ENCODE measurements at places on chromosomes 7 and 10. TPM values are rescaled to one million over a fixed set of nuclear protein-coding genes. Genes with fewer than 3 reads are reported as not detected.

DNA sequence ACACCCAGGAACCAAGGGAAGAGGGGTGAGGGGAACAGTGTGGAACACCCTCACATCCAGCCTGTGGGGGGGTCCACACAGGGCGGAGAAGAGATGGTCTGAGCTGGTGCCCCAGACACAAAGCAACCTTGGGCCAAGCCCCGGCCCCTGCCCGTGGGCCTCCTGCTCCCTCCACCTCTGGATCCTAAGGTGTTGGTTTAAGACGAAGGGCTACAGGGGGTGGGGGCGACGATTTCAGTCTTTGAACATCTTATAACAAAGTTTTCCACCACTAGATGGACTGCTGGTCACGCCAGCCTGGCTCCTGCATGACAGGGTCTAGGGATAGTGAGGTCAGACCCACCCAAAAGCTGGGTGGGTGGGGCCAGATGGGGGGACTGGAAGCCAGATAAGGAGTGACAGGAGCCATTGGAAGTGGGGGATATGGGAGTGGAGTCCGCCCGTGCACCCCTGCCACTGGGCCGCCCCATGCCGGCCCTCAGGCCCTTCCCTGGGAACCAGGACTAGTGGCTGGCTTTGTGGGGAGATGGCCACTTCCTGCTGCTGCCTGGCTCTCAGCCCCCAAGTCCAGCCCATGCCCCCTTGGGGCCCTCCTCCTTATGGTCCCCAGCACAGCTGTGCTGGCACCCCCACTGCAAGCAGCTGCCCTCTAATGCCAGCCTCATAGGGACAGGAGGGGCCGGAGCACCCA lies 98.4 kb downstream of the RGS10 start:
- no peak for DNase-seq

DNA sequence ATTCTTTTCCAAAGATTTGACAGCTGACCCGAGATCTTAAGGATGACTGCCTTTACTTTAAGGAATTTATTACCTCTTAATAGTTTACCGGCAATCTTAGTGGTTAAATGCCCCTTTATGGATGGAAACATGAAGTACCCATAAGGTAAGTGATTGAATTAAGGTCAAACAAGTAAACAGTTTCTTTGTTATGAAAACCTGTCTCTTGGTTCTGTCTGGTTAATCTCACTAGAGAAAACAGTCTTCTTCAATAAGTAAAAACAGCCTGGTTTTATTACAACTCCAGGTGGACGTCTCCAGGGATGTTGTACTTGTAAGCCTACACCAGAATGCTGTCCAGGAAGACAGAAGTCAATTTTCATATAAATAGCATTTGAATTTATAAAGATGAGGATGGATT lies 161.8 kb upstream of the MTPN start:
- no peak for DNase-seq

DNA sequence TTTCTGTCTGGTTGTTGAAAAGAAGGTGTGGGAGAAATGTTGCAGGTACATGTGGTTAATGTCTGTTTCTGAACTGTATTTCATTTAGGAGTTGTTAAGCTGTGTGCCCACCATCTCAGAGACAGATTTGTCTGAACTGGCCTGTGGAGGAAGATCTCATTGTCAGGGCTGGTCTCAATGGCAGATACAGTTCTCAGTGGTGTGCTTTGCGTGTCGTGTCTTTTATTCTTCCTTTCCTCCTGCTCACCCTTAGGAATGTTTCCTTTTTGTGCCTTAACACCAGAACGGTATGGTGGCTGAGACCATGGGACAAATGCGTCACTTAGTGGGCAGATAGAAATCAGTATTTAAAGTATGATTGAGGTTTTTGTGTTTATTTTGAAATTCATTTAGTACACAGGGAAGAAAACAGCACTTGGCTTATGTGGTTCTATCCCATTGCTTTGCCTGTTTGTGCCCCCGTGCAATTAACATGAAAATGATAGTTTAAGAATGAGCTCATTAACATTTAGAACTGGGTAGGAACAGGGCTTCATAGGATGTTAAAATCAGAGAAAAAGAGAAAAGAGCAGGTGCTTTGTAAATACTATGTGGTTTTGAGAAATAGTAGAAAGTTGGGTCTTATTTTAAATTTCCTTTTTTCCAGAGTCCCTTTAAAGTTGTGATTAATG lies 112.6 kb downstream of the AUTS2 start:
- no peak for DNase-seq

DNA sequence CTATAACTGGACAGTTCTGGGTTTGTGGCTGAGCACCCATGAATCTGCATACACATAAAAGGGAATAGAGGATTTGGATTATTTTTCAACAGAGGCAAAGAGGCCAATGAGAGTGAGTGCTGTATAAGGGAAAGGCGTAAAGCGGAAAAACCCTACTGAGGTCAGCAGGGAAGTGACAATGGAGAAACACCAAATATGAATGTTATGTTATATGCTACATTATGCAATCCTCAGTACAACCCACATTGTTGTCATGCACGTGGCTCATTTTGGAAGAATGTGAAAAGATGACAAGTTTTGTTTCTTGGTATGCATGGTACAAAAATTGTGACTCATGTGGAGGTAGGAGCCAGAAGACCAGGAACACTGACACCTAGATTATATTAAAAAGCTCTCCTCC lies 113.6 kb upstream of the AMPH start:
- no peak for DNase-seq

Gene BTBD16
- 0.23 TPM for total RNA-seq

- no peak for DNase-seq
Observed at GRCh38 chr10:88045656-88046415, 182.4 kb downstream of the PTEN start.

DNA sequence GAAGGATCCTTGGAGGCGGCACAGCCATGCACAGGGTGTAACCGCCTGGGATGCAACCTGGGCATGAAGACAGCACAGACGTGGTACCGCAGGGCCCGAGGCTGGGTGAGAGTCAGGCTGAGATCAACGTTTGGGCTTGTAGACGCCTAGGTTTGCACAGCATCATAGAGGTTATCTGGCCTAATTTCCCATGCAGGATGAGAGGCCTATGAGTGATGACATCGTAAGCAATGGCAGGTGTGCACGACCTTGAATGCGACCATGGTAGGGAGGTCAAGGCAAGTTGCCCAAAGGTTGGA lies 7.5 kb downstream of the CALML3 start:
- no peak for DNase-seq

Gene PAX4
- 0.33 TPM for total RNA-seq

- no peak for DNase-seq
Observed at GRCh38 chr10:49498425-49498824, 40.5 kb downstream of the ERCC6 start.

DNA sequence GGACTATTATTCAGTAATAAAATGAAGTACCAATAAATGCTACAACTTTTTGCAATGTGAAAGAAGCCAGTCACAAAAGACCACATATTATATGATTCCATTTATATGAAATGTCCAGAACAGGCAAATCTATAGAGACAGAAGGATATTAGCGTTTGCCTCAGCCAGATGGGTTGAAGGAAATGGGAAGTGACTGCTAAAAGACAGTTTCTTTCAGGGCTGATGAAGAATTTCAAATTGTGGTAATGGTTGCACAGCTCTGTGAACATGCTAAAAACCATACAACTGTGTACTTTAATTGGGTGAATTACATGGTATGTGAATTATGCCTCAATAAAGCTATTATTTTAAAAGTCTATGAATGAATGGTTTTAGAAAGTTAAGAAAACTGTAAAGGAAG lies 23.9 kb upstream of the REEP3 start:
- DNase-seq = no peak

Gene ZNF365
- total RNA-seq = not detected

DNA sequence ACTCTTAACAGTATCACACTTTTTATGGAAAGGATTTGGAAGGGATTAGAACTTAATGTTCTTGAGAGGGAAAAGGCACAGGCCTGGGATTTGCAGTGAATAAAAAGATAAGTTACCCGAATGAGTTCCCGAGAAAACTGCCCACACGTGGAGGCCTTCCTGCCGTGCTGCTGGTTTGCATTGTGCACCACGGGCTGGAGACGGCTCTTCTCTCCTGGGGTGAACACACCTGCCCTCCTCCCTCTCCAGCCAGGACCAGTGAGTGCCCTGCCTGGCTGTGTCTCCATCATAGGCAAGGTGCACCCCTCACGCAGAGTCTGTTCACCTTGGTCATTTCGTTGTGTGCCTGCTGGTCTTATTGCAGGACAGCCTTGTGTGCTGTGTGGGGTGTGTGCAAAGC lies 336.3 kb upstream of the SHH start:
- no peak for DNase-seq

DNA sequence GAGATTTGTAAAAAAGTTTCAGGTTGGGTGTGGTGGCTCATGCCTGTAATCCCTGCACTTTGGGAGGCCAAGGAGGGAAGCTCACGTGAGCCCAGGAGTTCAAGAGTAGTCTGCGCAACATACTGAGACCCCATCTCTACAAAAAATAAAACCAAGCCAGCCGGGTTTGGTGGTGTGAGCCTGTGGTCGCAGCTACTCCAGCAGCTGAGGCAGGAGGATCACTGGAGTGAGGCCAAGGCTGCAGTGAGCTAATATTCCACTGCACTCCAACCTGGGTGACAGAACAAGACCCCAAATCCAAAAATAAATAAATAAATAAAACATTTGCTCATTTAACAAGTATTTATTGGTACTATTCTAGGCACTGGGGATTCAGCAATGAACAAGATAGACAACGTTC lies 1.5 kb upstream of the CHCHD1 start:
- no peak for DNase-seq

Gene NPC1L1
- total RNA-seq = not detected

GRCh38 chr7:15600298-15600697 lies 38.5 kb upstream of the AGMO start:
- no peak for DNase-seq

DNA sequence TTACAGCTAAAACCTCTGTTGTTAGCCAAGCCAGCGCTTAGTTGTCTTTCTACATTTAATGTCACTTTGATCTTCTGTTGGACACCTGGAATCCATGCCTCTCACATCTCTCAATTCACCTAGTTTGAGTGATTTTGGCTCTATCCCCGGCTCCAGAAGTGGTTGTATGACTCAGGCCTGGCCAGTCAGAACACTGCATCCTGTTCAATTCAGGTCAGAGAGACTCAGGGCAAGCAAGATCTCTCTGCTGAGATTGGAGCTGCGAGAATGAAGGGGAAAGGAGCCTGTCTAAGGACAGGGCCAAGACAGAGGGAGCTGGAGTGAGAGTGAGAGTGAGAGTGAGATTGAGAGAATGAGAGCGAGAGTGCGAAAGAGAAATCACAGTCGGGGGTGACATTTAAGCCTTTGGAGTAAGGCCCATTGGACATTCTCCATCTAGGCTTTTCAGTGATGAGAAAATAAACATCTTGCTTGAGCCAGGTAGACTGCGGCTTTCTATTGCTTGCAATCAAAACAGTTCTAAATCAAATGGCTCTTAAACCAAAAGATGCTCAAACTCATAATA lies 83.3 kb upstream of the DYNC1I1 start:
- DNase-seq = no peak

Data from endothelial cell (in vitro differentiated cells).